Cardiac fibroblast (primary cell): ENCODE measurements at places on chromosomes 1 and 21.
A peak's percentile ranks its signal among the peaks of the same experiment; 100 is the strongest.

GRCh38 chr21:42737951-42738590 is 84.7 kb downstream of the PDE9A start:
- peak; percentile 12 for DNase-seq

- peak; percentile 34 for DNase-seq
Observed at GRCh38 chr1:21818656-21819055, 6.6 kb downstream of the LDLRAD2 start.

DNA sequence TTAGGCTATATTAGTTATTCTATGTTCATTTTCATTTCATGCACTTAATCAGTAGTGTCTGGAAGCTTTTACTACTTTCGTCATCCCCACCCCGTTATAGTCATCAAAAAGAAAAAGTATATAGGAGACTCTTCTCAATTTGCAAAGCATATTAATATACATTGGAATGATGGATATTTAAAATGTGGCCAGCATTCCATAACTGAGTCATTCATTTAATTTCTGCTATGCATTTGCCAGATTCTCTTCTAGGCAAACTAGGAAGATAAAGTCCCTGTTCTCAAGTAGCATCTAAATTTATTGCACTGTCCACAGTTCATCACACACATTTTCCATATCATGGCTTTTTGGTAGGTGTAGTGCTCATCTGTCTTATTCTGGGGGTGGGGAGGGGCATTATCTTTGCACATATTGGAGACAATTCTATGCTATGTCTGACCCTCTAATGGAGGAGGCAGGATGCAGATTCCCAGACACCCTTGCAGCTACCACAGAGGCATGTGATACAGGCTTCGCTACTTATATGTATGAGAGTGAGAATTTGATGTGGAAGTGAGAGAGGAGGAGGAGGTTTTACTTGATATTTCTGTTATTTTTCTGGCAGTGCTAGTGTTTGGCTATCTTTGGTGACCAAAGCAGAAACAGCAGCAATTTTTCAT is 125.8 kb downstream of the CTH start:
- DNase-seq = no peak

DNA sequence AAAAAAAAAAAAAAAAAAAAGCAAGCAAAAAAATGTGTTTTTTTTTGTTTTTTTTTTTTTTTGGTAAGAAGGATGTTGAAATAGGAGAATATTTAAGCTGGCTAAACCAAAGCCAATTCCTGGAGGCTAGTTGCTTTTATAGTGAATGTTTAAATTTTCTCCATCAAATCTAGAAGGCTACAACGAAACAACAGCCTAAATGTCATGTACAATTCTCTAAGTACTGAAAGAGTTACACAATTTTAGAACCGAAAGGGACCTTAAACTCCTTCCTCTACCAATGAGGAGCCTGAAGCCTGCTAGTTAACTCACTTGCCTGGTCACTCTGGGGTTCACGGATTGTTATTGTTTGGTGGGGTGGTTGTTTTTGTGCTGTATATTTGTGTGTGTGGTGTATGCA is 3.5 kb downstream of the WLS start:
- DNase-seq = peak; percentile 56

DNA sequence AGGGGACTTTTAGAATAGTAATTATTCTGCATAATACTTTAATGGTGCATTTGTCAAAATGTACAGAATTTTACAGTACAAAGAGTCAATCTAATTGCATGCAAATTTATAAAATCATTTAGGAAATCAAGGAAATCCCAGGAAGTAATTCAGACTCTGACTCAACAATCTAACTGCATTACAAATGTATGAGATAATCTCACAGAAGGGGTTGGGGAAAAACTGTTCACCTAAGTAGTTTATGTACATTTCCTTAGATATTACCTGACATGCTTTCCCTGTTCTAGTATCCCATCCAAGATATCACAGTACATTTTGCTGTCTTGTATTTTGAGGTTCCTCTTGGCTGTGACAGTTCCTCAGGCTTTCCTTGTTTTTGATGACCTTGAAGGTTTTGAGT is 4.7 kb downstream of the CRB1 start:
- DNase-seq = no peak

DNA sequence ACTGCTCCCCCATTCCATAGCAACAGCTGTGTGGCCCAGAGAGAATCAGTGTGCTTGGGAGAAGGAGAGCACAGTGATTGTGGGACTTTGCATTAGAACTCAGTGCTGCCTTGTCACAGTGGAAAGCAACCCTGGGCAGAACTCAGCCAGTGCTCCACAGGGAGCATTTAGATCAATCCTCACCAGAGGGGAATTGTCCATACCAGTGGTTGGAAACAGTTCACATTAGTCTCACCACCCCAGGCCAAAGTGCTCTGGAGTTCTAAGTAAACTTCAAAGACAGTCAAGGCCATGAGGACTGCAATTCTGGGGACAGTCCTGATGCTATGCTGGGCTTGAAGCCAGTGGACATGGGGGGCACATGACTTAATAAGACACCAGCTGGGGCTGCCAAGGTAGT is 12.9 kb upstream of the SMAP2 start:
- no peak for DNase-seq

- no peak for DNase-seq
Observed at GRCh38 chr1:228345201-228345930, 61.3 kb downstream of the TRIM11 start.

DNA sequence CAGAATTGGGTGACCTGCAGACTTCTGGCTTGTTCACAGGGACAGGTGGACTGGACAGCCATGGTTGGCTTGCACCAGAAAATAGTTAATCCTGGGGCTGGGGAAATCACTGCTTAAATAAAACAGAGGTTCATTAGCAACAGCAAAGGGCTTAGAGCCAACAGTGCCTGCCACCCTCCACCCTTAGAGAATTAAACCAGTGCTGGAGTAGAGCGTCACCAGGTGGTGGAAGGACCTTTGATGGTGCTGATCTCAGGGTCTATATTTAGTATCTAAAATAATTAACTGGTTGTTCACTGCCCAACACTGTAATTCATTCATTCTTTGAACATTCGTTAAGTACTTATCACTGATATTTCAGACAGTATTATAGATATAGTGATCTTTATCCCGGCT is 34.7 kb upstream of the PDE9A start:
- DNase-seq = no peak

GRCh38 chr1:17141441-17142197 is 22.4 kb upstream of the PADI2 start:
- DNase-seq = no peak

- no peak for DNase-seq
Observed at GRCh38 chr1:33445108-33445507, 14.2 kb upstream of the PHC2 start.

GRCh38 chr1:48582408-48582807 is 110.4 kb upstream of the SPATA6 start:
- DNase-seq = no peak

DNA sequence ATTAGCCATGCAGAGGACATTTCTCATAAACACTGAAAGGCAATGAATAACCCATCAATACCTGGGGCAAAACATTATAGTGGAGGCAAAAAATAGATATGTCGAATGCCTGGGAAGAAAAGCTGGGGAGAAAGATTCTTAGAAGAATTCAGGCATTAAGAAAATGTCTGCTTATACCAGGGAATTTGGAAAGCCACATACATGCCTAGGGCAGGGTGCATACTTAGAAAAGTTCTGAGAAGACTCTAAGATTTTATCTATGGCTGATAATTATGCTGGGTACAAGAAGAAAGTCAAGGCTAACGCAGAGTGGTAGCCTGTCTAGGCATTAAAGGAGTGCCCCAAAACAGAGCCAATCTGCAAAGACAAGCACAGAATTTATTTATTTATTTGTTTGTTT is 18.4 kb downstream of the SLAMF6 start:
- no peak for DNase-seq

DNA sequence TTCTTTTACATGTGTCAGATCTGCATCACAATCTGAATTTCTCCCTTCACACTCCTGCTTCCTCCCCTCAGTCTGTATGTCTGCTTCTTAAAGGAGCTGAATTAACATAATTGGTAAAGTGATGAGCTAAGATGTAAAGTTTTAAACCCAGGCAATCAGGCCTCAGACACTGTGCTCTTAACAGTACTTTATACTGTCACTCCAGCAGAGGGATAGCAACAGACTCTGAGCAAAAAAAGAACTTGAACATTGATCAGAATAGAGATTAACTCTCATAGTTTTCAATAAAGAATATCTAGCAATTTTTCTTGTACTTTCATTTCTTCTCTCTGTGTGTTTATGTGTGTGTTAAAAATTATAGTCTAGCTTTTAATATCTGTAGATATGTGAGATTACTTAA is 110.3 kb downstream of the DUSP10 start:
- no peak for DNase-seq

GRCh38 chr1:56917356-56917755 is 48.5 kb downstream of the C8B start:
- DNase-seq = no peak

DNA sequence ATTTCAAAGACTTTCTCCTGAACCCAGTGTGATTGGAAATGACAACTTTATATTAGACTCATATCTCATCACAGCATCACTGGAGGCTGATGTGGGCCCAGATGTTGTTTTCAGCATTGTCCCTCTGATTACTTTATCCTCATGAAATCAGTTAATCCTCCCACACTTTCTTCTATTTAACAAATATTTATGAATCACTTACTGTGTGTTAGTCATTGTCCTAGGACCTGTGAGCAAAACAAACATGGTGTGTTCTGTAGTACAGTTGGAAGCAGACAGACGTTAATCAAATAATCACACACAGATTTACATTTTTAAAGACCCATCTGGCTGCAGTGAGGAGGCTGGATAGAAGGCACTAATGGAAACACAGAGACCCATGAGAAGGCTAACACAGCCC is 383.7 kb downstream of the PRDM2 start:
- no peak for DNase-seq

DNA sequence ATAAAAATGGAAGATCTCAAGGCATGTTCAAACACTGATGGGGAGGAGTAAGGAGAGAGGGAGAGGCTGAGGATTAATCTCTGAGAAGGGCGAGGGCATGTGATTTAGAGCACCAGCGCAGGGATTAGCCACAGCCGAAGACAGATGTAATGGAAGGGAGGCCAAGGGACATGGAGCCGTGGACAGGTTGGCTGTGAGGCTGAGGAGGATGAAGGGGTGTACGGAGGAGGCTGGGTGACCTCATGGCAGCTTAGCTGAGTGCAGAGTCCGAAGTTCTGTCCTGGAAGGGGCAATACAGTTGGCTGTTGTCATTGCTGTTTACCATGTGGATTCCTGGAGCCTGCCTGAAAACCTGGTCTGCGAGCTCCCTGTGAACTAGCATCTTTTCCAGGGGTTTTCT is 342.8 kb downstream of the RPS6KC1 start:
- no peak for DNase-seq

GRCh38 chr1:162421258-162422164 is 9.6 kb upstream of the SH2D1B start:
- no peak for DNase-seq

DNA sequence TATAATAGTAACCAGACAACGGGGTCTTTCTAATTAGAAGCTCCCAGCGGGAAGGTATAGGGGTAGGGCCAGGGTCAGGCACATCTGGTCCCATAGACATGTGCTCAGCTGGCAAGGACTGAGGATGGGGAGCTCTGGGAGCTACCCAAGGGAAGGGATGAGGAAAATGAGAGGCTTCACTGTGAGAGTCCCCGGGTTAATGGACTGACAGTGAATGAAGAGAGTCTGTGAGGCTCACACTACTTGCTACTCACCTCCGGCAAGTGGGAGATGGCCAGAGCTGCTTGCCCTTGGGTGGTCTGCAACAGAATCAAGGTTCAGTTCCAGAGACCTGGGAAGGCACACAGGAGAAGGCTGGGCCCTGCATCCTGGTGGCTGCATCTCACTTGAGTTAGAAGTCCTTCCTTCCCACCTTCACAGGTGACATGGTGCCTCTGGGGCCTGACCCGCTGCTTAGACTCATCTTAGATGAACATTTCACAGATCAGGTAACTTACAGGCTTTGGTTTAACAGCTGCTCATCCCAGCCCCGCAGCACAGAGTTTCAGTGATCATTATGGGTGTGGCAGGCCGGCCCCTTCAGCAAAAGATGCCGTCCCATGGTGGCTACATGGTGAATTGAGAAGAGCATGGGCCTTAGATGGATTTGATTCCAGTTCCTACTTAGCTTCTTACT is 31.7 kb downstream of the EIF2D start:
- no peak for DNase-seq

DNA sequence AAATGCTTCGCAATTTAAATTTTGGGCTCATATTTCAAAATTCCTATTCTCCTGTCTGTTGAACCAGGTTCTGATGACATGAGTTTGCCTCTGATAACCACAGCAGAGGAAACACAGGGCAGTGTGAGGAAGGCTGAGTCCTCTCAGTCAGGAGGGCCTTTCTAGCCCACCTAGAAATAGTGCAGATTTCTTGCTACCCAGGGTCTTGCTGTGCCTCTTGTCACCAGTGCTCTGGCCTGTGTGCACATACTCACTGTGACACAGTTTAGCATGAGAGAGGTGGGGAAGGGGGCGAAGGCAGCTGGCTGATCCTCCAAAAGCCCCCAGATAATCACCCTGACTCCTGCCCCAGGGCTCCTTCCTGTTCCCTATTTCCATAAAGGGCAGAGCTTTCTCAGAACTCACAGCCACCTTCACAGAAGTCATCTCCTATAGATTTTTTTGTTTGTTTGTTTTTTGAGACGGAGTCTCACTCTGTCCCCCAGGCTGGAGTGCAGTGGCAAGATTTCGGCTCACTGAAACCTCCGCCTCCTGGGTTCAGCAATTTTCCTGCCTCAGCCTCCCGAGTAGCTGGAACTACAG is 23.7 kb downstream of the ERRFI1 start:
- no peak for DNase-seq

GRCh38 chr1:64745181-64745985 is 508 bp downstream of the RAVER2 start:
- DNase-seq = peak; percentile 37

DNA sequence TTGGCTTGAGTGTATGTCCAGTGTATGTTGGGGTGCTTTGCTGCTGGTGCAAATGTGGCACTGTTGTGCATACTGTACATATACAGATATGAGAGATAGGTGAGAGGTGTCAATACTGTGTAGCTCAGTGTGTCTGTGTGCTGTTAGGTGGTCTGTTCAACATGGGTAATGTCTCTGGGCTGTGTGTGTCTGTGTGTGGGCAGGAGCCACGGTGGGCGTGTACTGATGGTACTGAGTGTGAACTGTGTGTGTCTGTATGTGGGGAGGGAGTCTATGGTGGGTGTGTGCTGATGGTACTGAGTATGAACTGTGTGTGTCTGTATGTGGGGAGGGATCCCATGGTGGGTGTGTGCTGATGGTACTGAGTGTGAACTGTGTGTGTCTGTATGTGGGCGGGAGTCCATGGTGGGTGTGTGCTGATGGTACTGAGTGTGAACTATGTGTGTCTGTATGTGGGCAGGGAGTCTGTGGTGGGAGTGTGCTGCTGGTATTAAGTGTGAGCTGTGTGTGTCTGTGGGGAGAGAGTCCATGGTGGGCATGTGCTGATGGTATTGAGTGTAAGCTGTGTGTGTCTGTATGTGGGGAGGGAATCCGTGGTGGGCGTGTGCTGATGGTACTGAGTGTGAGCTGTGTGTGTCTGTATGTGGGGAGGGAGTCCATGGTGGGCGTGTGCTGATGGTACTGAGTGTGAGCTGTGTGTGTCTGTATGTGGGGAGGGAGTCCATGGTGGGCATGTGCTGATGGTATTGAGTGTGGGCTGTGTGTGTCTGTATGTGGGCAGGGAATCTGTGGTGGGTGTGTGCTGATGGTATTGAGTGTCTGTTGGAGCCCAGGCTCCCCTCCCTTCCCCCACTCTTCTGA is 32.2 kb upstream of the FOXO6 start:
- no peak for DNase-seq

GRCh38 chr1:114710360-114710759 is 6.2 kb downstream of the NRAS start:
- DNase-seq = no peak

- peak; percentile 64 for DNase-seq
Observed at GRCh38 chr1:23537296-23537973, 6.4 kb upstream of the E2F2 start.
